ENCODE measurements at places on chromosomes 6 and 20.

GRCh38 chr6:16487996-16488674 lies 249.7 kb downstream of the GMPR start:
- H3K27me3 ChIP-seq = no peaks in the 10 kb centered on the region
- no peak overlapping the region for H3K4me3 ChIP-seq
- no peaks in the 10 kb centered on the region for H3K36me3 ChIP-seq

- no peaks in the 10 kb centered on the region for H3K4me1 ChIP-seq
- H3K4me3 ChIP-seq = no peak overlapping the region
- no peak overlapping the region for H3K27ac ChIP-seq
- no peaks in the 10 kb centered on the region for H3K36me3 ChIP-seq
- DNase-seq = no peak
These were observed 220.0 kb upstream of the THBS2 start for GRCh38 chr6:169473663-169474062.

GRCh38 chr6:46437671-46438221 lies 53.5 kb downstream of the RCAN2 start:
- DNase-seq = no peak
- no peaks in the 10 kb centered on the region for H3K27me3 ChIP-seq
- H3K4me3 ChIP-seq = no peak overlapping the region
- no peaks in the 10 kb centered on the region for H3K36me3 ChIP-seq
- H3K27ac ChIP-seq = no peak overlapping the region

DNA sequence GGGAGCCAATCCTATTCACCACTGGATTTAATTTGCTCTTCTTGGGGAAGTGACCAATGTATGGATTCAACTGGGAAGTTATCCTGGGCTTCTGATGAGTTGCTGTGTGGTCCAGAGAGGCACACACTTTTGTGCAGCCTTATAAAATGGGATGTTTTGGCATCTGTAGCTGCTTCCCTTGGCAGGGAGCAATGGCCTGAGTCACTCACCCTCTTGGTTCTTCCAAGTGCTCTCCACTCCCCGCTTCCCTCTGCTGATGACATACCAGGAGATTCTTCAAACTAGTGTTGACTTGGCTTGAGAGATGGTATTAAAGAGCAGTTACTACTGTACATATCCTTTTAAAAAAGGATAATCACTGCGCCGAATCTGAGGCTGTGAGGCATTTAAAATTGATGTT lies 105.8 kb downstream of the JARID2 start:
- H3K4me3 ChIP-seq = no peak overlapping the region
- peaks cover 26% of the 10 kb centered on the region for H3K4me1 ChIP-seq
- H3K27ac ChIP-seq = no peak overlapping the region
- no peaks in the 10 kb centered on the region for H3K27me3 ChIP-seq

GRCh38 chr6:693723-694009 lies 727 bp upstream of the EXOC2 start:
- no peaks in the 10 kb centered on the region for H3K36me3 ChIP-seq
- H3K4me3 ChIP-seq = no peak overlapping the region
- no peak for DNase-seq
- no peak overlapping the region for H3K27ac ChIP-seq

DNA sequence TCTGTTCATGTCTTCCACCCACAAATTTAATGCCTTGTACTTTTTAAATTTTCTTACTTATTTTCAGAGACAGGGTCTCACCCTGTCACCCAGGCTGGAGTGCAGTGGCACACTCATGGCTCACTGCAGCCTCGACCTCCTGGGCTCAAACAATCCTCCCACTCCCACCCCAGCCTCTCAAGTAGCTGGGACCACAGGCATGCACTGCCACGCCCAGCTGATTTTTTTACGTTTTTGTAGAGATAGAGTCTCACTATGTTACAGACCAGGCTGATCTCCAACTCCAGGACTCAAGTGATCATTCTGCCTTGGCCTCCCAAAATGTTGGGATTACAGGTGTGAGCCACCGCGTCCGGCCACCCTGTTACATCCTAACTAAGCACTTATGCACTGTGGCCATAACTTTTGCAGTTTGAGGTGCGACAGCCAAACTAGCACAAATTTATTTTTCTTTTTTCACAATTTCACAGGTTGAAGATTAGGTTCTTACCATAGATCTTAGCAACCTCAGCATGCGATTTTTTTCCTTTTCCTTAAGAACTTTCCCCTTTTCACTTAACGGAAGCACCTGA lies 92.1 kb downstream of the EPB41L2 start:
- peak overlapping the region; percentile 12 for H3K27ac ChIP-seq
- peaks cover 26% of the 10 kb centered on the region for H3K4me1 ChIP-seq
- H3K4me3 ChIP-seq = no peak overlapping the region
- H3K27me3 ChIP-seq = no peaks in the 10 kb centered on the region

GRCh38 chr20:62766716-62767115 lies 29.6 kb upstream of the MRGBP start:
- no peak overlapping the region for H3K4me3 ChIP-seq
- no peak overlapping the region for H3K27ac ChIP-seq
- no peaks in the 10 kb centered on the region for H3K36me3 ChIP-seq
- DNase-seq = peak; percentile 51
- peaks cover 6% of the 10 kb centered on the region for H3K4me1 ChIP-seq

Measured in thyroid gland (tissue), 4 donors.